ENCODE measurements at places on chromosomes 7 and 10.

DNA sequence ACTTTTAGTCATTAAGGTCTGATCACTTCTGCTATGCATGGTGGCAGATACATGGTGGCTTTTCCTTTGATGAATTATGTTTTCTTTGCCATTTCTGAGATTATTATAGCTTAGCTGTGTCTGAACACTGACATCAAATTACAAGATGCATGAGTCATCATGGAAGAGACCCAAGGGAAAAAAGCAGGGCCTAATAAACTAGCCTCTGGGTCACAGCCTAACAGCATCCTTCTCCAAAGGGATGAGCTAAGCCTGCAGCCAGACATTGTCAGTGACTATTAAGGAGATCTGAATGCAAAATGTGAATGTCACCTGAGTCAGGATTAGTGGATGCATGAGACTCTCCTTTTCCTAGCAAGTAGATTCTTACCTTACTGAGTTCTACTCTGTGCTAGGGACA lies 19.1 kb upstream of the OGDHL start:
- DNase-seq, result no peak

DNA sequence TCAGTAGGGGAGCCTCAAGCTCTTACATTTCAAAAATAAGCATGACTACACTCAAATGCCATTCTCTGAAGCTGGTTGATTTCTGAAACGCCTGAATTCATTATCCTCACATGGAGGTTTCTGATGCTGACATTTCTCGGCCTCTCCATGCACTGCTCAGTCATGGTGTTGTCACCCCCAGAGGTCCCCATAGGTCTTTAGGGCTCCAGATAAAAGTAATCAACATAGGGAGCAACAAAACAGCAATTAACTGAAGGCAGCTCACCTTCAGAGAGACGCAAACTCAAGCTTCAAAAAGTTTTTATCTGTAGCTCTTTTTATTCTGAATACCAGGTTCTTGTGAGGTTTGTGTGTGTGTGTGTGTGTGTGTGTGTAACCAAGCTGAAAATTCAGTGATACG lies 223.2 kb upstream of the LRRN3 start:
- DNase-seq, result no peak

DNA sequence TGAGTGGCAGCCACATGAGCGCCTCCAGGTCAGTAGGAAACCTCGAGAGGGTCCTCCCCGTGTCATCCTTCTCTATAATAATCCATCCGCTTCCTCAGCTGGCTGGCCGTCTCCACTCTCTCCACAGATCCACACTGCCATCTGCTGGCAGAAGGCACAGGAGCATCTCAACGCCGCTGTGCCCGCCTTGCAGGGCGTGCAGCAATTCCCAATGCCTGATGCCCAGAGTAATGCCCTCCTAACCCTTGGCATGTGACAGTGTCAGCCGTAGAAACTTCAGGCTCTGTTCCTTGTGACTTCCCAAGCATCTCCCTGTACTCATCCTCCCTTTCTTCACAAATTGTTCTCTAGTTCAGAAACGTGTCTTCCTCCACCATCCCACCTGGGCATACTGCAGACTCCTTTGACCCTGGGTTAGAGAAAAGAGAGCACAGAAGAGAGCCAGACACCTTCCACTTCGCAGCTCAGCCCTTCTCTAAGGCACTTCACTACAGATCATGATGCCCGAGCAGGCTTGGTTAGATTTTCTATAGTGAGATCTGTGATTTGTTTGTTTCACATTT lies 70.8 kb downstream of the XPNPEP1 start:
- peak; percentile 55 for DNase-seq

DNA sequence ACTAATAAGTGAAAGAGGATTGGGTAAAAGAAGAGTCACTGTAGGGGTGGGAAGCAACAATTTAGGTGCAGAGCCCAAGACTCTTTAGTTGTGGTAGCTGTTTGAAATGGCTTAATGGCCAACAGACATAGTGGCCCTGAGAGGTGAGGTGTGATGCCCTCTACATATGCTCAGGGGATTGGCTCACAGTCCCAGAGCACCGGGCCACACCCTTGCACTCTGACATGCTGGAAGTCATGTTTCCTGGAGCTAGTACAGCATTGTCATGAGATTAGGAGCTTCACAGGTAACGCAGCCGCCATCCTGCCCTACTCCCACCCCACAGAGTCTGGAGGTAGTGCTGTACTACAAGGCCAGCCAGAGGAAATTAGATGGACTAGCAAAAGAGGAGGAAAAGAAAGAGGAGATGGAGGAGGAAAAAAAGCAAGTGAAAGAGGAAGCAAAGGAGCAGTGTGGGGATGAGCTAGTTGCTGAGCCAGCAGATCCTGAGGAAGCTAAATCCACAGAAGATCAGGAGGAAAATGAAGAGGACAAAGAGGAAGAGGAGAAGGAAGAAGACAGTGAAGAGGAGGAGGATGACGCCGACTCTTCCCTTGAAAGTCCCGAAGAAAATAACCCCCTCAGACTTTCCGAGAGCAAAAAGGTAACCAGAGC lies 14.8 kb upstream of the FLNC start:
- no peak for DNase-seq

DNA sequence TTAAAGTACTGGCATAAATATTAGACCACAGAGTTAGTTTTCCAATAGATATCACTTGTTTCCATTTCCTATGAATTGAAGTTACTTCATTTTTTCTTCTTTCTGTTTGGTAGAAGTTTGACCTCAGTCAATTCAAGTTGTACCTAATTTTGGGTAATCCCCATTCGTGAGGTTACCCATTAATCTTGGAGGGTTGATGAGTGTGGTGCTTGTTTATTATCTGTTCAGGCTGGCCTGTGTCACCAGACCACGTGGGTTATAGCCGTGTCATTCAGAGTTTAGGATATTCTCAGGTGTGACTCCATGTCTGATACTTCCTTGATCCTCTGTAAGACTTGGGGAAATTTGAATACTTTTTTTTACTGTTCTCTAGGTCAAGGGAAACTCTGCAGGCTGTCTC lies 133.9 kb upstream of the TPK1 start:
- DNase-seq, result no peak

DNA sequence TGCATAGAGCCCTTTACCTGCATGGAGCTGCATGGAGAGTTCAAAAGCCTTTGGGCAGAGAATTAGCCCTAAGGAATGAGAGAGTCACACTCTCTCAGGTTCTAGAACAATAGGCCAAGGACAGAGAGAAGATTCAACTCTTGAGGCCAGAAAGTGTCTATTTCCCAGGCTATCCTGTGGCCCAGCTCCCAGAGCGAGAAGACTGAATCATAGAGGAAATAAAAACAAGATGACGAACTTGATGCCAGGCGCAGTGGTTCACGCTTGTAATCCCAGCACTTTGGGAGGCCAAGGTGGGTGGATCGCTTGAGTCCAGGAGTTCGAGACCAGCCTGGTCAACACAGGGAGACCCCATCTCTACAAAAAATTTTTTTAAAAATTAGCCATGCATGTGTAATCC lies 18.3 kb upstream of the PODXL start:
- DNase-seq, result no peak
